ENCODE measurements at places on chromosomes 11 and 22.
A peak's percentile ranks its signal among the peaks of the same experiment; 100 is the strongest.

DNA sequence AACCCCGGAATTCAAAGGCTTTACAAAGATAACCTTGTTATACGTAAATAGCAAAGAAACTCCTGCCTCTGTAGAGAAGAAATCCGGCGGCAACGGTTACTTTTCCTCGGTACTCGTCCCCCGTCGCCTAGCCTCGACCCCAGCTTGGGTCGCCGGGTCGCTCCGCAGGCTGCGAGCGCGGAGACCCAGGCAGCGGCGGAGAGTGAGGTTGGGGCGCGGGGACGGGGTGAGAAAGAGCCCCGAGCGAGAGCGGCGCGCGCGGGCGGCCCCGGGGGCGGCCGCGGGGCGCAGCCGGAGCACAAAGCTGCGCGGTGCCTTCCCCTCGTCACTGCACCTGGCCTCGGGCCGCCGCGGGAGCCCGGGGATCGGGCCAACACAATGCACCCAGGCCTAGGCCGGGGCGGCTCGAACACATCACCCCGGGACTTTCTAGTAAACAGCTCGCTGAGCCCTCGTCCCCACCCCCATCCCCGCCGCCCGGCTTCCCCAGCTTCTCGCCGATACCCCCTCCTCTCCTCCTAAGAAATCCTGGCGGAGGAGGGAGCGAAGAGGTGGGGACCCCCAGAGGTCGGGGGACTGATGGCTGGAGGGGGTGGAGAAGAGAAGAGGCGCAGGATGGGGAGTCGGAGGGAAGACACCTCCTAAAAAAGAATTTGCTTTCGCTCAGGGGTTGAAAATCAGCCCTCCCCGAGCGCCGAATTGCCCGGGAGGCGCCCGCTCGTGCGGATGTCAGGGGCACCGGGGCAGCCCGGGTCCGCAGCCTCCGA lies 845 bp downstream of the MPPED2 start:
- no peak for DNase-seq

GRCh38 chr11:86800076-86800959 lies at the start of gene PRSS23:
TSS of gene PRSS23 (plus strand) at chr11:86800542. CDS start at chr11:86807644, 7,102 bp downstream.
- peak; percentile 38 for DNase-seq

DNA sequence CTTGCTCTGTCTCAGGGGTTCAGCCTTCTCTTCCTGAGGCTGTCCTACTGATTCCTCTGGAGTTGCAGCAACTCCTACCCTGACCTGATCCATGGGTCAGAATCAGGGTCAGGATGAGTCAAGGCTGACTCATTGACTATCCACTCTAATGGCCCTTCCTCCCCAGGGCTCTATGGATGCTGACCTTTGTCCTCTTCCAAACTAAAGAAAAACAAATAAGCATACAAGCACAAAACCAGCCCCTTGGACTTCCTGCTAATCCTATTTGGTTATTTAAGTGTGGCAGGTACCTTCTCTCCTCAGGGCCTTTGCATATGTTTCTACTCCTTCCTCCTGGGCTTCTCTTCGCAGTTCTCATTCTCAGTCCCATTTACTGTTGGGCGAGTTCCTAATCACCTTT lies 204.5 kb upstream of the NAV2 start:
- DNase-seq: no peak

DNA sequence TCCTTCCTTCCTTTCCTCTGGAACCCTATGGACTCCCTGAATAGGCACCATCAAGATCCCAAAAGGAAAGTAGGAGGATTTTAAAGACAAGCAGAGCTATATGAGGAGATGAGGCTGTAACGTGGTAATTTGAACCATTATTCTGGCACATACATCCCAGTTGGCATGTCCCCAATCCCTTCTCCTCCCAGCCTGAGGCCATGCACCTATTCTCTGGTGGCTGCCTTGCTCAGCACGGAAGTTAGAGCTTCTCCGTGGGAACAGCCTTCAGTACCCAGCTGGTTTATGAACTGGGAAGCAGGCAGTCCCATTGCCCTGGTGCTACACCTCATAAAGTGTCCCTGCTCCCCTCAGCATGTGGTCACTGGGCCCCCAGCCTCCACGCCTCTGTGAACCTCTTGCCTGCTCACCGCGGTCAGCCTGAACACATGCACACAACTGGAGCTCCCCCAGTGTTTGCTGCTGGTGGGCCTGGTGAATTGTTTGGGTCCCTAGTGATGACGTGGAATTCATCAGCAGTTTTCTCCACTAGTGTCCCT lies 139.9 kb upstream of the PLET1 start:
- no peak for DNase-seq

GRCh38 chr11:87022254-87022653 lies 15.5 kb upstream of the TMEM135 start:
- DNase-seq: no peak

DNA sequence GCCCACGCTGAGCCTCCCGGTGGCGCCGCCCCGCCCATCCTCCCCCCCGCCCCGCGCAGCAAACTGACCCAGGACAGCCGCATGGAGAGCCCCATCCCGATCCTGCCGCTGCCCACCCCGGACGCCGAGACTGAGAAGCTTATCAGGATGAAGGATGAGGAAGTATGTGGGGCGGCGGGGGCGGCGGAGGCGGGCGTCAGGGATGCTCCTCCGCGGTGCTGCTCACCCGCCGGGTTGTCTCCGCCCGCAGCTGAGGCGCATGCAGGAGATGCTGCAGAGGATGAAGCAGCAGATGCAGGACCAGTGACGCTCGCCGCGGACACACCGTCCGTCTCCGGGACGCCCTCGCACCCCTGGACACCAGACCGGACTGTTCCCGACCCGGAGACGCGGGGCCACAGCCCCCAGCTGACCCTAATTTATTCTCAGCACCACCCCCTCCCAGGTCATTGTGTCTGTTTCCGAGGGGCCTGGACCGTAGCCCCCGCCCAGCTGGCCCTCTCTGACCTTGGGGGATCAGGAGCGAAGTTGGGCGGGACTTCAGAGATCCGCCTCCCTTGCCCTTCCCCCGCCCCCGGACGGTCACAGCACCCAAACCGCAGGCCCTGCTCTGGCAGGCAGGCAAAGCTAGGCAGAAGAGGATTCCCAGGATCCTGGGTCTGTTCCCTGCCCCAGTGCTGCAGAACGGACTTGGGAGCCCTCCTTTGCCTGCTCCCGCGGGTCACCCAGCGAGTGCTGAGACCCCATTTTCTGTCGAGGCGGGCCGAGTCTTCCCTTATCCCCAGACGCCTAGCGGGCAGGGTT lies 959 bp upstream of the GP1BB start:
- no peak for DNase-seq

DNA sequence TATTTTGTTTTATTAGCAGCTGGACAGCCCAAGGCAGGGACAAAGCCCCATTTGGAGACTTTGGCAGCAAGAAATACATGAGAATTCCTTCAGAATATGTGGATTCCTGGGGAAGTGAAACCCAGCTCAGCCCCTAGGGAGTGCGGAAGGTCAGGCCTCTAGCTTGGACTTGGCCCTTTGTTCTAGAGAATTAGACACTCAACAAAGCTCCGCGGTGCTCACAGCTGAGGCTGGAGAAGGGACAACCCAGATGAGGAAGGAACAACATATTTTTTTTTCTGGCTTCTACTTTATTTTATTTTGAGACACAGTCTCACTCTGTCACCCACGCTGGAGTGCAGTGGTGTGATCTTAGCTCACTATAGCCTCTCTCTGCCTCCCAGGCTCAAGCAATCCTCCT lies 44.7 kb upstream of the SEPTIN5 start:
- no peak for DNase-seq

DNA sequence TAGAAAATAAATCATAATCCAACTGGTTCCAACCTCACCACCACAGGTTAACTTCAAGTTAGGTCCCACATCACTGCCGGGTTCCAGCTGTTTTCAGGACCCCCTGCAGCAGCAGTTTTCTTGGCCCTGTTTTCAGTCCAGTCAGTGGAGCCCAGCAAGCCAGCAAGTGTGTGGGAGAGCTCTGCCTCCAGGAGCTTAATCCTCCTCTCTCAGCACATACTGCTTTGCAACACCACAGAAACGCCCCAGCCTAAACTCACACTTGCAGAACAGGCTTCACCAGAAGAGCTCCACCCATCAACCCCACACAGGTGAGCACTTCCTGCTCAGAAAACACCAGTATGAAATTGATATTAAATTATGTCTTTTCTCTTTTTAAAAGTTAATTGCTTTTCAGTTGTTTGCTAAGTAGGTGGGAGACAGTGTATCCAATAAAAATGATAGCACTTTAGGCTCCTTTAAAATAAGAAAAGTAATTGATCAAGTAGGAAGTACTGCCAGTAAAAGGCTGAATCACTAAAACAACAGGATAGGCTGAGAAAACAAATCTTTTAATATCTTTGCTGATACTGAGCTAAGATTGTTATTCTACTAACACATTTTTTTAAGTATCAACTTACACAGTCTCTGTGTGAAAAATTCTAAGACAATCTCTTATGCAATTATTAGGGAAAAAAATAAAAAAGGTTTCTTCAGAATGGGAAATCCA lies 81.5 kb upstream of the TP53AIP1 start:
- no peak for DNase-seq
